ENCODE measurements at places on chromosomes 7 and 10.

GRCh38 chr10:30215141-30215540 is 133.9 kb downstream of the MTPAP start:
- no peaks in the 10 kb centered on the region for H3K27me3 ChIP-seq
- H3K27ac ChIP-seq, result no peak overlapping the region
- H3K36me3 ChIP-seq, result no peaks in the 10 kb centered on the region
- H3K4me3 ChIP-seq, result no peak overlapping the region
- DNase-seq, result no peak

- H3K27ac ChIP-seq, result no peak overlapping the region
- H3K36me3 ChIP-seq, result no peaks in the 10 kb centered on the region
- DNase-seq, result no peak
- no peak overlapping the region for H3K4me3 ChIP-seq
- no peaks in the 10 kb centered on the region for H3K27me3 ChIP-seq
- no peaks in the 10 kb centered on the region for H3K4me1 ChIP-seq
These were observed 4.5 kb upstream of the TFPI2 start for GRCh38 chr7:93894966-93895640.

- H3K36me3 ChIP-seq, result no peaks in the 10 kb centered on the region
- H3K27me3 ChIP-seq, result no peaks in the 10 kb centered on the region
- no peak for DNase-seq
- no peak overlapping the region for H3K4me3 ChIP-seq
- H3K27ac ChIP-seq, result no peak overlapping the region
- H3K4me1 ChIP-seq, result no peaks in the 10 kb centered on the region
These were observed 31.8 kb downstream of the ARHGAP22 start for GRCh38 chr10:48573045-48573444.

DNA sequence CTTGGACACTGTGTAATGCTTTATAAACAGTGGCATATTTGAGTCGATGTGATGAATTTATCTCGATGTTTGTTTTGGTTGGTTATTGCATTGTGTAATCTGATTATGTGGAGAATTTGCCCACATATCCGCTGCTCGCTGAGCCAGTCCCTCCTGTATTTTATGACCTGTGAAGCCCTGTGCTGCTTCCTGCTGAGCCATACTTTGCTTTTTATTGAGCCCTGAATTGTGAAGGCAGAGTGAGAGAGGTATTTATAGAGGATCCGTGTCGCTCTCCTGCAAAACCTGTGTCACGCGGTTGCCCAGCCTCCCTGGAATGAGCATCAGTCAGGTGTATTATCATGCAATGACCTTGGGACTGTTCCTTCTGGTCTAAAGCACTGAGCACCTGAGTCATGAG is 253.7 kb downstream of the ARHGAP21 start:
- peak; percentile 68 for DNase-seq
- H3K36me3 ChIP-seq, result peaks cover 17% of the 10 kb centered on the region
- no peak overlapping the region for H3K4me3 ChIP-seq
- H3K27ac ChIP-seq, result peak overlapping the region; percentile 49

GRCh38 chr10:100791369-100792058 is 46.1 kb downstream of the PAX2 start:
- H3K4me3 ChIP-seq, result no peak overlapping the region
- DNase-seq, result no peak
- no peaks in the 10 kb centered on the region for H3K36me3 ChIP-seq

DNA sequence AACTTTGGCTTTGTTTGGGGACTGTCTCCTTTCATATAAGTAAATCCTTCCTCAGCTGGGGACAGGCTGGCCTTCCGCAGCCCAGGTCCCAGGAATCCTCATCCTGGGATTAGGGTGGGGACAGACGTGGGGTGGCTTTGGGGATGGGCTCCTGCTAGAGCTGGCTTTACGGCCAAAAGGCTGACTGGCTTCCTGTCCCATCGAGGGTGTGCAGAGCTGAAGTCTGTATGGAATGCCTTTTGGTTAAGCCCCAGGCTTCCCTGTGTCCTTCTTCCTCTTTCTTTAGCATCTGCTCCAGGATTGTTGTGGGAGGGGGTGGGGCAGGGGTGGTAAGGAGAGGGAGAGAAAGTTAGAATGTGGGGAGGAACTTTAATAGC is 59.4 kb upstream of the AQP1 start:
- H3K36me3 ChIP-seq, result no peaks in the 10 kb centered on the region
- no peak overlapping the region for H3K27ac ChIP-seq
- H3K4me1 ChIP-seq, result no peaks in the 10 kb centered on the region
- H3K27me3 ChIP-seq, result no peaks in the 10 kb centered on the region

GRCh38 chr10:117656385-117657367 is 114.1 kb downstream of the EMX2 start:
- no peaks in the 10 kb centered on the region for H3K36me3 ChIP-seq
- no peak overlapping the region for H3K27ac ChIP-seq
- DNase-seq, result no peak
- H3K4me1 ChIP-seq, result no peaks in the 10 kb centered on the region
